Nephron progenitor cell (in vitro differentiated cells): ENCODE measurements at places on chromosomes 3 and 15.

DNA sequence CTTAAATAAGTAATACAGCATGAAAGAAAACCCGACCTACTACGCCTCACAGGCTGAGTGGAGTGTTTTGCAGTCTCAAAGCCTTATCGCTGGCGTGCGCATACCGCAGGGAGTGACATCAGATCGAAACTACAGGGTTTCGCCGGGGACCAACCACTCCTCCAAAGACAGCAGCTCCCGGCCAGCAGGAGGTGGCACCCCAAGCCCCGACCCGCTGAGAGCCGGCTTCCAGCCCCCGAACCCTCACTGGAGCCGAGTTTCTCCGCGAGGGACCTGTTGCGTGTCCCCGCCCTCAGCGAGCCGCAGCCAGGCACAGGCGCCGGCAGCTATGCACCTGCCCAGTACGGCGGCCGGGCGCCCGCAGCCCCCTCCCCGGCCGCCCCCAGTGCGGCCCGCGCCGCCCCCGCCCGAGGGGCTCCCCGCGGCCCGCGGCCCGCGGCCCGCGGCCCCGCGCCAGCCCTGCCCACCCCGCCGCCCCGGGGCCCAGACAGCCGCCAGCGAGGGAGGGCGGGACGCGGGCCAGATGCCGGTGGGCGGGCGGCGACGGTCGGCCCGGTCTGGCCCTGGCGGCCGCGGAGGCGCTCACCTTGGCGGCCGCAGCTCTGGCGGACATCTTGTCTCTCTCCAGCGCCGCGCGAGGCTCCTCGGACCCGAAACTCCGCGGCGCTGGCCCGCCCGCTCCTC lies 710 bp downstream of the TJP1 start:
- peak; percentile 75 for DNase-seq

DNA sequence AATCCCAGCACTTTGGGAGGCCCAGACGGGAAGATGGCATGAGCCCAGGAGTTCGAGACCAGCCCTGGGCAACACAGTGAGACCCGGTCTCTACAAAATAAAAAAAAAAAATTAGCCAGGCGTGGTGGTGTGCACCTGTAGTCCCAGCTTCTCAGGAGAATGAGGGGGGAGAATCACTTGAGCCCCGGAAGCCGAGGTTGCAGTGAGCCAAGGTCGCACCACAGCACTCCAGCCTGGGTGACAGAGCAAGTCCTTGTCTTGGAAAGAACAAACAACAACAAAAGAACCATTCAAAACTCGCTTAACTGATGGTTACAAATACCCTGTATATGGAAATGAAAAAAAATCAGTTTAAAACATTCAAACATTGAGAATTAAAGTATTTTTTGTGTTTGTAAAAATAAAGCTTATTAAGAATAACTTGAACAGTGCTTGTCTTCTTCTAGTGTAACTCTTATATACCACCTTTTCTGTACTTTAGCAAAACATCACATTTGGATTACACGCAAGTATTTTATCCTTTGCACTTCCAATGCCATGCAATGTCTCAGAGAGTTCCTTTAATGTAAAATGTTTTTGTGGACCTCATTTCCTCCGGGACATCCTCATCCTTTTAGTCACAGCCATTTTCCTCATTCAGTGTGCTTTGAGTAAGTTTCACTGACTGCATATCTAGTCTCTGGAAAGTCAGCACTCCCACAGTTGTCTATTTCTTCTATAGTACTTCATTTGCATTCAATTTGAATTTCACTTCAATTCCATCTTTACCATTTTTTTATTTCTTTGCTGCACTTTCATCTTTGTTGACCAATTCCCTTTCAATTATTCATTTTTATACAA lies 113.0 kb upstream of the GOLGA8J start:
- DNase-seq = no peak

DNA sequence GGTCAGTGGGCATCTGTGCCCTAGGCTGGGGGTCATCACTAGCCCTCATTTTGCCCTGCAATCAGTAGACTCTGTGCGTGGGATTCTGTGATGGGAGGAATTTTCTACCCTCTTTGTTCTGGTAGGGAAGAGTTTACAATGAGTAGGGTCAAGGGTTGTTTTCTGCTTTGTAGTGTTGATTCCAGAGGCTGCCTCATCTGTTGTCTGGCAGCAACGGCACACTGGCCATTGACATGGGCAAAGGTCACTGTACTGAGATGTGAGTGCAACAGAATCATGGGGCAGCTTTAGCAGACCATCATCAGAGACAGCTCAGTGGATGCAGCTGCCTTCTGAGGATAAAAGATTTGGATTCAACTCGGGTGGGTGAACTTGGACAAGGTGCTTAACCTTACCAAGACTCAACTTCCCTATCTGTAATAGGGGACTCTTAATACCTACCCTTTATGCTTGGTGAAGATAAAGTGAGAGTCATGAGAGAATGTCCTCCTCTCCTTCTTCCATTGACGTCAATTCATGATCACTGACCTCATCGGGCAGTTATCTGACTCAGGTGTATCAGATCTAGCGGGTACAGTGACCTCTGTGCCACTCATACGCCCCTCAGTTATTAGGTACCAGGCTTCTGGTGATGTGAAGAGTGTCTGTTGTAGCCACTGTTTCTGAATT lies 127.5 kb downstream of the RPLP1 start:
- no peak for DNase-seq

DNA sequence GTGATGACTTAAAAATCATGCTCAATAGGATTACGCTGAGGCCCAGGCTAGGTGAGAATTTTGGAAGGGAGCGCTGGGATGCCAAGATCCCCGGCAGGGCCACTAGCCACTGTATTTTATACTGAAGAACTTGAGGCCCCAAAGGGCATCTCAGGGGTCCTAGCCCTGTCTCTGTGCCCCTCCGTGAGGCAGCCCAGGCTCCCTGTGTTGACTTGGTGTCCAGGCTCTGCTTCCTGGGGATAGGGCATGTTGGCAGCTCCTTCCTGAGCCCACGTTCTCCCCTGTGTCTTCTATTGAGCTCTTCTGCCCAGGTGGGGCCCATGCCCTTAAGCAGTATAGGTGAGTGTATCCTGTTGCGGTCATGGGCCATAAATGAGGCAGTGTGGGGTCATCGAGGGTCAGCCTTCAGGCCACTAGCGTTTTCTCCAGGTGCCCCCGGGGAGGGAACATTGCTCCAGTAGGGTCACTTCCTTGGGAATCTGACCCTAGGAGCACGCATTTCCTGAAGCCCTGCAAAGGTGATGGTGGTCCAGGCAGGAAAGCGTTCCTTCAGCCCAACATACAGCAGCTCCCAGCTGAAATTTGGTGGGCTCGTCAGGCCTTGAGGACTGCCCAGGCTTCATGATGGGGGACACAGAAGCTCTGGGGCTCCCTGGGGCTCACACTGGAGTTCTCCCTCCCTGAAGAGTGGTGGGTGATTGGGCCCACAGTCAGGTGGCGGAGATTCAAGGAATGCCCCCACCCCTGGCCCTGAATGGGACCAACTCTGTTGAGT lies 189.4 kb downstream of the UBE3A start:
- no peak for DNase-seq

DNA sequence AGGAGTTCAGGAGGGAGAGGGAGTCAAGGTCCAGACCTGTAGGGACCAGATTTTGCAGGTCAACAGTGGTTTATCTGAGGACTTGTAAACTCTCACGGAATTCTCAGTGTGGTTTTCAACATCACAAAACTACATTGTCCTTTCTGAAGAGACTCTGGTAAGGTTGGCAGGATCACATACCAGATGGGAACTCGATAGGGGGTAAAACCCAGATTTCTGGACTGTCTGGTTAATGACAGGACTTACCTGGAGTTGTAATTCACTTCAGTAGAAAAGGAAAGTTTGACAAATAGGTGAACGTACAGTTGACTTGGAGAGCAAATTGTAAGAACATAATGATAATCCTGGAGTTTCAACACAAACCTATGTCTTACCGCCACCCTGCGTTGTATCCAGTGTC lies 5.3 kb downstream of the ITPR1 start:
- no peak for DNase-seq

DNA sequence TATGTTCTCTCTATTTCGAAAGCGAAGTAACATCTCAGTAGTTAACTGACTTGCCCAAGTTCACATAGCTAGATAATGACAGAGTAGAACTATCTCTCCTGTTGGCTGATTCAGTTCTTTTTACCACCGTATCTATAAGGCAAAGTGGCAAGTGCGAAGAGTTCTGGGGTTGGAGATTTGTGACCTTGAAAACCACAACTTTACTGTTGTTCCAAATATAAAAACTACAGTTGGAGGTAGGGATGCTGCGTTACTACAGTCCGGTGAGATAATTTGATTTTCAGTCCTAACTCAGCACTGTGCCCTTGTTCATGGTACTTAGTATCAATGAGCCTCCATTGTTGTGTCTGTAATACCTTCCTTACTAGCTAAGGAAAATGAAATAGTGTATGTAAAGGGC lies 71.2 kb upstream of the GOLGA8B start:
- DNase-seq = no peak

DNA sequence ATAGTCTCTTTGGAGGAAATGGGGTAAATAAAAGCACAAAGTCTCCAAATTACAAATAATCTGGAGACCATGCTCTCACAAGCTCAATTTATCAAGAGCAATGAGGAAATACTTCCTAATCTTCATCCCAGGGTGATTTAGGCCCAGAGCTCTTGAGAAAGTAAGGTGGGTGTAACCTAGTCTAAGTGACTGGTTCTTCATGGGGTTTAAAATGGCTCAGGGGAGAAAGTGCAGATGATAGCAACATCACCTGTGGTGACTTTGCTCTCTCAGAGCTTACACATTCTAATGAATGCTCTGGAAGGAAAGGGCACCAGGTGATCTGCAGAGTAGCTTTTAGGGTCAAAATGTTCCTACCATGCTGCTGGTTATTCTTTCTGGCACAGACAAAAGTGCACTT lies 118.4 kb upstream of the TP63 start:
- no peak for DNase-seq

- no peak for DNase-seq
Measured at GRCh38 chr3:118055381-118055780, 979.3 kb downstream of the IGSF11 start.

DNA sequence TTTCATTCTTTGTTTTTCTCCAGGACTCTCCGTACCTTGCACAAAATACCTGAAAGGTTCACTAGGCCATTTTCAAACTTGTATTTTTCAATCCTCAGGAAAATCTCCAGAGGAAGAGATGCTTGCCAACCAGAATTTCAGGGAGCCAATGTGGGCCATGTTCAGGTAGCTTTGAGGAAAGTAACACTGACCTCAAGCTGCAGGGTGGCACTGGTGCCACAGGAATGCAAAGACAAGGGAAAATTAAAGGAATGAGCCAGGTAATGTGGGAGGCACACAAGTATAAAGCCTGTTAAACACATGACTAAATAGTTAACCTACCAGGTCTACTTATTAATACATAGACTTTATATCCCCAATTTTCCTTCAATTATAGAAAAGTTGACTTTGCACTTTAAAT lies 51.9 kb upstream of the GAP43 start:
- no peak for DNase-seq

GRCh38 chr3:23735535-23736326 lies 70.0 kb upstream of the UBE2E1 start:
- DNase-seq = no peak

DNA sequence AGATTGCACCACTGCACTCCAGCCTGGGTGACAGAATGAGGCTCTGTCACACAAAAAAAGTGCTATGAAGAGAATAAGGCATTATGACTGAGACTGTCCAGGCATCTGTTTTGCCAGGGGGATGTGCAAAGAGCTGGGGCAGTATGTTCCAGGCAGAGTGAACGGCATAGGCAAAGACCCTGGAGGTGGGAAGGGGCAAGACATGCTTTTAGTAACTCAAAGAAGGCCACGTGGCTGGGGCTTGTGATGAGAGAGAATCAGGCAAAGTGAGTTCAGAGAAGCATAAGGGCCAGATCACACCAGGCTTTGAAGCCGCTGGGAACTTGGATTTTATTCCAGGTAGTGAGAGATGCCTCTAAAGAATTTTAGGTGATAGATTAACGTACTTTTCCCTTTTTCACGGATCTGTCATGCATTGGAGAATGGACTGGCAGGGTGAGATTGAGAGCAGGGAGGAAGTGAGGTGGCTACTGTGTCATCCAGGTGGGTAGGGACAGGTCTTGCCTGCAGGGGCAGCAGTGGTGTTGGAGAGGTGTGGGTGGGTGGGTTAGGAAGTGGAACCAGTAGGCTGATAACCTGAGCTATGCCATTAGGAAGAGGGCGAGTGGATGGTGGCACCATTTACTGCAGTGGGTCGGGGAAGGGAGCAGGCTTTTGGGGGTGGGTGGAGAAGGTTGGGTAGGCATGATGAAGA lies 31.7 kb downstream of the ATP2B2 start:
- DNase-seq = no peak

- DNase-seq = no peak
Measured at GRCh38 chr3:181701096-181701495, 10.6 kb upstream of the SOX2 start.

GRCh38 chr3:31567036-31567435 lies 34.3 kb downstream of the STT3B start:
- no peak for DNase-seq

DNA sequence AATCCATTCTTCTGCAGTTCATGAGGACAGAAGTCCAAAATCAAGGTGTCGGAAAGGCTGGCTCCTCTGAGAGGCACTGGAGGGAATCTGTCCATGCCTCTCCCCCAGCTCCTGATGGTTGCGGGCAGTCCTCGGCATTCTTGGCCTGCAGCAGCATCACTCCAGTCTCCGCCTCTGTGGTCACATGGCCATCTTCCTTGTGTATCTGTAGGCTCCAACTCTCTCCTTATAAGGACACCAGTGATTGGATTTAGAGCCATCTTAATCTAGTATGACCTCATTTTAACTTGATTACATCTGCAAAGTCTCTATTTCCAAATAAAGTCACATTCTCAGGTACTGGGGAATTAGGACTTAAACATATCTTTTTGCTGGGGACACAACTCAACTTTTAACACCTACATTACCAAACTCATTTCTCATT lies 56.0 kb upstream of the FLNB start:
- peak; percentile 22 for DNase-seq

- DNase-seq = no peak
Measured at GRCh38 chr3:193378706-193379105, at the start of gene ATP13A5. ATP13A5 (minus strand) TSS chr3:193378753; CDS start chr3:193378725, 28 bp downstream.

GRCh38 chr3:107543666-107544065 lies 20.9 kb downstream of the BBX start:
- DNase-seq = no peak

GRCh38 chr3:141863491-141863890 lies 13.0 kb upstream of the ATP1B3 start:
- no peak for DNase-seq

- DNase-seq = no peak
Measured at GRCh38 chr15:77454951-77455350, 34.3 kb downstream of the HMG20A start.

DNA sequence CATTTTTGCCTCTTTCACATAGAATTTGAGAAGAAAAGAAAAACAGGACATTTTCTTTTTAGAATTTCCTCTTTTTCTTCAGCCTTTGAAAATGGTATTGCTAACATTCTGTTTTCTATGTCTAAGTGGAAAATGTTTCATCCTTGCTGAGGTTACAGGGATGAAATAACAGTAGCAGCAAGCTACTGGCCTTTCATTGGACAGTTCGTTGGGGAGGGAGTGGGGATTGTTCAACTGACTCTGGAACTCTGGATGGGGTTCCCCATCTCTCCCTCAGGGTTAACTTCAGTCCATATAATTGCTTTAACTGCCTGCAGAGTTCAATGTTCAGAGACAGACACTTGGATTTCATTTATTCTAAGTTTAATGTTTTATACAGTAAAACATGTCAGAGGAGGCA lies 346.0 kb downstream of the NLGN1 start:
- no peak for DNase-seq
